Activated CD4-positive, alpha-beta T cell treated with anti-CD3 and anti-CD28 coated beads for 24 hours (primary cell): ENCODE measurements at places on chromosomes 2 and 18.

DNA sequence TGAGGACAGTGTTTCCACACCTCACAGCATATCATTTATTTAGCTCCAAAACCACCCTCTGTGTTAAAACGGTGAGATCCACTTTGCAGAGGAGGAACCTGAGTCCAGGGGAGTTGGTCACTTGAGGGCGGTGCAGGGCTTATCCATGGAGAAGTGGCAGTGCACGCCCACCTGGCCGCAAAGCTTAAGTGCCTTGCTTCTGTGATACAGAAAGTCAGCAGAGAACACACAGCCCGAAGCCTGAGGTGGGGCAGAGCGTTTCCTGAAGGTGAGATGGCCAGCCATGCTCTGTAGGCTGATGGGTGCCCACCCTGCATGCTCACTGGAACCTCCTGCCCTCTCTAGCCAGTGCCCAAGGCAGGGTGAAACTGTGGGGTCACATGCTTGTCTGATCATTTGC, 87.3 kb downstream of the SH3RF3 start:
- no peak for DNase-seq

- peak; percentile 87 for DNase-seq
Measured at GRCh38 chr2:232550354-232551249, at the start of the genes EIF4E2 and TIGD1. Gene EIF4E2, plus strand, starts transcription at chr2:232550689. Its CDS starts 36 bp downstream, at chr2:232550725. Gene TIGD1, minus strand, starts transcription at chr2:232550557. Its CDS starts 675 bp downstream, at chr2:232549882.

DNA sequence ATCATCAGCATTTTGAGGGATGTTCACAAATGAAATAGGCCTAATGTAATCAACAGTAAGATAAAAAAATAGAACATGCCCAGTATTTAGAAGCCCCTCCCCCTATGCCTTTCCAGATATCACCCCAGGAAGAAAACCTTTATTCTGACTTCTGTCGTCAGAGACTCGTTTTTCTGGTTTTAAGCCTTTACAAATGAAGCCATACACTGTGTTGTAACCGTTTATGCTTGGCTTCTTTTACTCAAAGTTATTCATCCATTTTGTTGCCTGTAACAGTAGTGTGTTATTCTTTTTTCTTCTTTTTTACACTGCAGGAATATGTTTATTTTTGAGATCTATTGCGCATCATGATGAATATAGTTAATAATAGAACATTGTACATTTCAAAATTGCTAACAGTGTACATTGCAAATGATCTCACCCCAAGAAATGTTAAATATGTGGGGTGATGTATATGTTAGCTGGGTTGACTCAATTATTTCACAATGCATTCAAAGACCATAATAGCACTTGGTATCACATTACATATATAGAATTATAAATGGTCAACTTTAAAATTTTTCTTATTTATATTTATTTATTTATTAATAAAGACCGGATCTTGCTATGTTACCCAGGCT, 28.1 kb upstream of the PNPT1 start:
- no peak for DNase-seq

GRCh38 chr2:77484026-77484425, 38.1 kb downstream of the LRRTM4 start:
- no peak for DNase-seq

- DNase-seq = no peak
Measured at GRCh38 chr2:117436697-117437096, 377.8 kb upstream of the DDX18 start.

DNA sequence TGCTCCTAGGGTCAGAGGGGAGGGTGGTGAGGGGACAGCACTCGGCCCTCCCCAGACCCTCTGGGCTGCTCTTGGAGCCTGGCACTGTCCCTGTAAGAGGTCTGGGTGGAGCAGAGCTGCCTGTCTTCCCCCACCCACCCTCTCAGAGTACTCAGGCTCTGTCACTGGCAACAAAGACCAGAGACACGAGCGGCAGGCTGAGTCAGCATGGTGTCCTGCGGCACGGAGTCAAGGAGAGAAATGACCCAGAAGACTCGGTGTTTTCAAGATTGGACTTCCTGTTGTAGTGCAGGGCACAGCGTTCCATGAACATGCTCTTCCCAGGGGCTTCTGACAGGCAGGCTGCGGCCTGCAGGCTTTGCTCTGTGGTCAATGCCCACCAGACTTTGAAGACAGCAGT, 19.9 kb downstream of the SIGLEC15 start:
- DNase-seq = no peak

DNA sequence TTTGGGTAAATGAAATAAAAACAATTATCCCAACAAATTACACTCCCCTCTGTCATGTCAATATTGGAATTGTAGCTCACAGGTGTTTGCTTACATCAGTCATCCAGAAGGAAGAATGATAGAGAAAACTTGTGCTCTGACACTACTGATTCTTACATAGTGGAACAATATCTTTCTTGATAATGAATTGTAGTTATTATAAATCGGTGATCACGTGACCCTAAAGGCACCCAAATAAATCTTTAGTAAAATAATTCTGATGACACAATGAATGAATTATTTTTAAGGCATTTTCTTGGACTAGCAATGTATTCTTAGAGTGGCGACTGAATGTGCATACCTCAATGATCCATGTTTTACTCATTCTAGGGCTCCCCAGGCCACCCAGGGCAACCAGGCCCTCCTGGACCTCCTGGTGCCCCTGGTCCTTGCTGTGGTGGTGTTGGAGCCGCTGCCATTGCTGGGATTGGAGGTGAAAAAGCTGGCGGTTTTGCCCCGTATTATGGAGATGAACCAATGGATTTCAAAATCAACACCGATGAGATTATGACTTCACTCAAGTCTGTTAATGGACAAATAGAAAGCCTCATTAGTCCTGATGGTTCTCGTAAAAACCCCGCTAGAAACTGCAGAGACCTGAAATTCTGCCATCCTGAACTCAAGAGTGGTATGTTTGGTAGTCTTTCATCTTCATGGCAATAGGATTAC, 34.5 kb downstream of the COL3A1 start:
- DNase-seq = no peak

GRCh38 chr2:7707723-7708122, 790.5 kb downstream of the RNF144A start:
- DNase-seq = no peak

- no peak for DNase-seq
Measured at GRCh38 chr18:32884543-32884942, 111.7 kb upstream of the KLHL14 start.

DNA sequence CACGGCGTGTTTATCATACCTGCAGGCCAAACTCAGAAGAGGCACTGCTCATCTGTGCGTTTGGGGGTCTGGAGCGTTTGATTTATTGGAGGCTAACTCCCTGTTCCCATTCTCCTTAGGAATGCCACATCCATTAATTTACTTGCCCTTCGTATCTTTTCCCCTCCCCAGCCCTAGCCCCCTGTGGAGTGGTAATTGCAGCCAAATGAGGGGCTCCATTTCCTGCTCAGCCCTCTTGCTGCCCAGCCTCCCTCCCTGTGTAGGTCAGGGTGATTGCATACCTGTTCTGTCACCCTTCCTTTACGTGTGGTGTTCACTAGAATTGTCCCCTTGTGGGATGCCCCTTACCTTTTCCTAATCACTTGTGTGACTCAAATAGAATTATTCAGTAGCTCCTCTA, 120.4 kb downstream of the MAP3K20 start:
- no peak for DNase-seq

DNA sequence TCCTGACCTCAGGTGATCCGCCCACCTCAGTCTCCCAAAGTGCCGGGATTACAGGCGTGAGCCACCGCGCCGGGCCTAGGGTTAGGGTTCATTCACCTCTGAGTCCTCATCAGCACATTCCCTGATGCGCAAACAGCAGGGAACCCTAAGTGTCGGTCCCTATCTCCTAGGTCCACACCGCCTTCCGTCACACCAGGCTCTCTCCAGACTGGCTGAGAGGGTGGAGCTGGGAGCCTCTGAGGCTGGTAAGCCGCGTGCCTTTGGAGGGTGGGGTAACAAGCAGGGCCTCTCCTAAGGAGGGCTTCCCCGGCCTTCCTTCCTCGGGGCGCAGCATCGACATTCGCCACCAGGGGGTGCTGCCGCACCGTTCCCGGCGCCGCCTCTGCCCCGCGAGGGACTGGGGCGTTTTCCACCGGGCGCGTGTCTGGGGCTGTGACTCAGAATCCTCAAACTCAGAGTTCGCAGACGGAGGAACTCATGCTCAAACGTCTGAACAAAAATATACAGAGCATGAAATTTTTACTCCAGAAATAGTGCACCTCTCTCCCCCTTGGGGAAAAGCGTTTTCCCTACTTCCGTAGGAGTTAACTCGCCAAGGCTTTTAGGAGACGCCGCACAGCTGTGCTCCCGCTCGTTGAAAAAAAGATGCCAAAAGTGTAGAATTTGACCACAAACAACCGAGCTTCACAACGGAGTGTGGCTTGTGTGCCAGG, 63.9 kb upstream of the ASAP2 start:
- DNase-seq = peak; percentile 78

DNA sequence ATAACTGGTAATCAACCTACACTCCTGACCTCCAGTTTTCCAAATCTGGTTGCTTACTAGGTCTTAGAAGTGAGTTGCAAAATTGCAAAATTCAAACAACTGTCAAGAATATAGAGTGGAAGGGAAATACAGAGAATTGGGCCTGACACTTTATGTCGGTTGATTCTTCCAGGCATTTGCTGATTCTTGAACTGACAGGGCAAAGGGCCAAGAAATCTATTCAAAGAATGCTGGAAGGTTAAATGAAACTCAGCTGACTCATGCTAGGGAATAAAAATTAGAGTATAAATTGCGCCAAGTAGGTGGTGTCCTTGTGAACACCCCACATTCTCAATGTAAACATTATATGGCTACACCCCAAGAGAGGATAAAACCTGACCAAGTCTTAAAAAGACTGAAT, 21.5 kb upstream of the ZSCAN30 start:
- DNase-seq = no peak

GRCh38 chr2:239268549-239268948, 132.3 kb downstream of the HDAC4 start:
- no peak for DNase-seq

DNA sequence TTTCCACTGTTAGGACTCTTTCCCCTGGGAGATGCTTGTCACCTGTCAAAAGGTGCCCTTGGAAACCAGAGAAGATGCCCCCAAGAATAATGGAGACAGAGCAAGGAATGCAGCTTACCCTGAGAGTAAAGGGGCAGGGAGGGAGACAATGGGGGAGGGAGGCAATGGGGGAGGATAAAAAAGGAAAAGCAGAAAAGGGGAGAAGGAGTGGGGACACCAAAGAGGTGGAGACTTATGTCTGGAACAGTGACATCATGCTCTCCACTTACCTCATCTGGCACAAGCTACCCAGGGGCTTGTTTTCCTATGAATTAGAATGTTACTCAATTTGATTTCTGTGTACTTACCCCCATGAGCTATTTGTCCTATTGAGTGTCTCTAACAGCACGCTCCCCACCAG, 67.9 kb downstream of the MRO start:
- DNase-seq = no peak

DNA sequence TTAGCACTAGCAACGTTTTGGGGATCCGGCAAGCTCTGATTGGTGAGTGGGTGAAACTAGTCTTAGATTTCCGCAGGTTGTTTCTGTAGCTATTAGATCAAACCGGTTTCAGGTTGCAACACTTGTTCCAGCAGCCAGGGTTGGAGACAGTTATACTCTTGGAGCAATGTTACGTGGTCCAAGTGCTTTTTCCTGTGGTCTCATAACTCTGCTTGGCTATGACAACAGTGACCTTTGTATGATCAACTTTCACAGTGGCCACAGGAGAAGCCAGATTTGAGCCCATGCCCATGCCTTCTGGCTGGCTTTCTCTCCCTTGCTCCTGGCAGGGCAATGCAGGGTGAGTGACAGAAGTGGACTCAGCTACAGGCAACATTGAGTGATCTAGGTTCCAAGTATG, 84.5 kb upstream of the TAF1B start:
- DNase-seq = no peak

- no peak for DNase-seq
Measured at GRCh38 chr18:39523281-39523680, 1957.7 kb upstream of the CELF4 start.

DNA sequence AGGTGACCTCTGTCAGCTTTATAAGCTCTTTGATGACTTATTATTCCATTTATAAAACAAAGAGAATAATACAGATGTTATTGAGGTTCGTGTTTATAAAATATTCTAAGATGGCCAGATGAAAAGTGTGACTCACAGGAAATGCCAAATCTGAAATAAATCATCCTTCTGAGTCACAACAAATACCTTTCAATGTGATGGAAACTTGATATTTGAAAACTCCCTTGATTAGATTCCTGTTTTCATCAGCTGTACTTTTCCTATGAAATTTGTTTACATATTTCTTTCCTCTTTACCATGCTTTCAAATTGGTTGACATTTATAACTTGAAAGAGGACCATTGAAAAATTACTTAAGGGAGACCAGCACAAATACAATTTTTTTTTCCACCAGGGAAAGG, 30.6 kb upstream of the PPP1R1C start:
- no peak for DNase-seq

DNA sequence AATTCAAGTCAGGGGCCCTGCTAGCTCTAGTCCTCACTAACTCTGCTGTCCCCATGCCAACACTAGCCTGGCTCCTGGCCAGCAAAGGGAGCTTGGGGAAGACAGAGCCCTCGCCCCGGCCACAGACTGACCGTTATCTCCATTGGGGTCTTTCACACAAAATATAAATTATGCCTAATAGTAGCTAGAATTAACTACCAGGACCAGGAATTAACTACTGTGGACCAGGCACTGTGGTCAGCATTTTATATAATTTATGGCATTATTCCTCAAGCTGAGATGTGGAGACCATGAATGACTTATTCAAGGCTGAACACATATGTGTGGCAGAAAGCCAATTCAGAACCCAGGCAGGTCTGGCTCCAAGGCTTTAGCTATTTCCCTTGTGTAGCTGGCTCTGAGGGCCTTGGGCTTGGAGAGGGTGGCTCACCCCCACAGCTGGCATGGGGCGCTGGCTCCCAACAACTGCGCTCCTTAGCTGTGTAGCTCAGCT, 49.2 kb downstream of the CELF4 start:
- no peak for DNase-seq

DNA sequence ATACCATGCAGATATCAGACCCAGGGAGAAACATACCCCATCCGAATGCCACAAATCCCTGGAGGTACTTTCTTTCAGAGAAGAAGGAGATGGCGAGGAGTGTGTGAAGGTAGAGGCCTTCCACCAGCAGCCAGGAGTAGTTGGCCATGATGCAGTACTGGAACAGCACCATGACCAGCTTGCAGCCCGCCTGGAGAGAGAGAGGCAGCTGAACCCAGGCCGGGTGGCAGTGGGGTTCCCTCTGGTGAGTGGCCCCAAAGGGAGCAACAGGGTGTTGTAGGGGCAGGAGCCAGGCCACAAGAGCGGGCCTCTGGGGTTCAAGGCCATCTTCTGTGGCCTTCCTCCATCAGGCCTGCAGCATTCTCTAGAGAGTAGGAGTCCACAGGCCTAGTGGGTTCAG, 30.2 kb downstream of the TMEM37 start:
- no peak for DNase-seq

GRCh38 chr2:240124651-240125030, 11.5 kb downstream of the COPS9 start:
- no peak for DNase-seq

GRCh38 chr2:210287301-210287700, 27.7 kb downstream of the MYL1 start:
- no peak for DNase-seq
